NCI-H2227 treated with DMSO at 0.1 percent for 48 hours (cell line): ENCODE measurements at places on chromosomes 2 and 18.
A peak's percentile ranks its signal among the peaks of the same experiment; 100 is the strongest.

DNA sequence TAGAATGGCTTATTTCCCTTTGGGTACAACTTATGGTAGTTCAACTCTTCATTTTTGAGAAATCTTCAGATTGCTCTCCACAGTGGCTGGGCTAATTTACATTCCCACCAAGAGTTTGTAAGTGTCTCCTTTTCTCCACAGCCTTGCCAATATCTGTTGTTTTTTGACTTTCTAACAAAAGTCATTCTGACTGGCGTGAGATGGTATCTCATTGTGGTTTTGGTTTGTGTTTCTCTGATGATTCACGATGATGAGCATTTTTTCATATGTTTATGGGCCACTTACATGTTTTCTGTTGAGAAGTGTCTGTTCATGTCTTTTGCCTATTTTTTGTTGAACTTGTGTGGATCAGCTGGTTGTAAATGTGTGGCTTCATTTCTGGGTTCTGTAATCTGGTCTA, 871.0 kb downstream of the EPHA4 start:
- no peak for DNase-seq

DNA sequence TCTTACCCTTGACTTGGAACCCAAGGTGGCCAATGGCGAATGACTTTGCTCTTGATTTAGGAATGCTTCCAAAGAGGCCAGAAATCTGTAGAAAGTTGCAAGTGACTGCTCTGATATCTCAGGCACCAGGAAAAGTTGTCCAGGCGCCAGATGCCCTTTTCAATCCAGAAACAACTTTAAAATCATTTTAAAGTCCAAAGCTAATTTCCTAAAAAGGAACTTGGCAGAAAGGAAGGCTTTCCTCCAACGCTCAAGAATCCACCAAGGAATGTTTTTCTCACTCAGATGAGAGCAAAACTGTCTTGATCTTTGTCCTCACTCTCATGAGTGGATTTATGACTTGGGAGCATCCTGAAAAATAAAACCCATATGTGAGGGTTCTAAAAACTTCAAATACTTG, 5.3 kb downstream of the NGEF start:
- DNase-seq = no peak

DNA sequence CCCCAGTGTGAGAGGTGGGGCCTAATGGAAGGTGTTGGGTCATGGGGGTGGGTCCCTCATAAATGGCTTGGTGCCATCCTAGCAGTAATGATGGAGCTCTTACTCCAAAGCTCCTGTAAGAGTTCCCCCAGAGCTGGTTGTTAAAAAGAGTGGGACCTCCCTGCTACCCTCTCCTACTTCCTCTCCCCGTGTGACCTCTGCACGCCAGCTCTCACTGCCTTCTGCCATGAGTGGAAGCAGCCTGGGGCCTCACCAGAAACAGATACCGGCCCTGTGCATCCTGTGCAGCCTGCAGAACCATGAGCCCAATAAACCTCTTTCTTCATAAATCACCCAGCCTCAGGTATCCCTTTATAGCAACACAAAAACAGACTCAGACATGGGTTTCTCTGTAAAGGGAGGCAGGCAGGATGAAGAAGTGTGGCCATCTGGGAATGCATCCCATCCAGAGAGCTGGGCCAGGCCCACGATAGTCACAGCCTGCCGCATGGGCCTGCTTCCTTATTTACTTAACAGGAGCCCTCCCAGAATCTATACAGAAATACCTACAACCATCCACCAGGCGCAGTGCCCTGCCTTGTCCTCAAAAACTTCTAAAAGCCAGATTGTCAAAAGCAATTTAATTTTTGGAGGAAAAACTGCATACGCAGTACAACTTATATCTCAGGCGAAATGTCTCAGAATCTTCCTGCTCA, 7.5 kb downstream of the PRLH start:
- DNase-seq = no peak

- no peak for DNase-seq
Measured at GRCh38 chr18:36130039-36130831, 536 bp downstream of the ELP2 start.

DNA sequence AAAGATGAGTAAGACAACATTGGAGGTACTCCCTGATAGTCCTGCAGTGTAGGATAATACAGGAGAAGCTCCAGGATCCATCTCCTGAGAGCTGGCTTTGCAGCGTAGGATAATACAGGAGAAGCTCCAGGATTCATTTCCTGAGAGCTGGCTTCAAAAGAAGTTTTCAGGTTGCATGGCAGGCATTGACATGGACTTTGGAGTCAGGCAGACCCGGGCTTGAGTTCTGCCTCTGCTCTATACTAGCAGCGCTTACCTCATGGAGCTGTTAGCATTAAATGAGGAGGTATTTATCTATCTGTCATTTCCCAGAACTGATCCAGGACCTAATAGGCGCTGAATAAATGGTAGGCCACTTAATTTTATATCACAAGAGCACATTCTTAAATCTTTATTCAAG, 97.8 kb downstream of the FMNL2 start:
- no peak for DNase-seq

DNA sequence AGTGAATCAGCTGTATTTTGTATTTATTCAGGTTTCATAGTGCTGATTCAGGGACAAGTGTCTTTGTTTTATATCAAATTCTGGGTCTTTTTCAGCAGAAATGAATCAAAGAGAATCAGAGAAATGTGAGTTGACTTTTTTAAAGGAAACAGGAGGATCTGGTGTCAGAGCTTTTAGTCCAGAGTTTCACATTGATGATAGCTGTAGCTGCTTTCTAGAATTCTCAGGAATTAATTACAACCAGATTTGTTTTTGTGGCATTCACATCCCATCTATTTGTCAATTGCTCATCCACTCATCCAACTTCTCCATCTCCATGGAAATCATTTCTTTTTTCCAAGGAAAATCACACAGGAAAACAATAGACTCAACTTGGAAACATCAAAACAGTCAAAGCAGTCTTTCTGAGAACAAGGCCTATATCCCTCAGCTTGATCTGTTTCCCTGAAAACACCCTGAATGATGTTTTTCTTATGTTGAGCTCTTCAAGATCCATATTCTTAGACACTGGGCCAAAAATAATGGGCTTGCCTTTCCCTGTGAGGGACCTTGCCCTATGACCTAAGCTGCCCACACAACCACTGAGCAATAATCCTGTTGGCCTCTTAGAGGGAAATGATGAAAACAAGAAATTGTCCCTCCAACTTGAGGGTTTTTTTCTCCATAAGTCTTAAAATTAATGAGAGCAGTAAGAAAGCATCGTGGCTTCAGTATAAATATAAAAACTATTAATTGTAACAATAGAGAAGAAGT, 249.5 kb upstream of the FN1 start:
- no peak for DNase-seq

GRCh38 chr2:109560265-109560664, 53.5 kb downstream of the SEPTIN10 start:
- DNase-seq = no peak

DNA sequence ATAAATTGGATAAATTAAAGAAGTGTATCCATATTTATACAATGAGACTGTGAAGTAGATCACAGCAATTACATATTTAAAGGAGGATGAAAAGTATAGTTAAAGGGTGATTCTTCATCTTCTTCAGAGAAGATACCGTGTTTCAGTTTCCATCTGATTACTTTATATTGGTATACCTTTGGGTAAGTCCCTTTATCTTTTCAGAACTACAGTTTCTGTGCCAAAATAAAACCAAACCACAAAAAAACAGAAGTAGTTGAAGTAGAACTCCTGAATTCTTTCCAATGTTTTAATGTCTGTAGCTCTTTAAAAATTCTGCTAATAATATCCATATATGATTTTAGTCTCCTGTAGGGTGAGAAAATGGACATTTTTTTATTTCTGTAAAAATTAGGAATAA, 231.2 kb upstream of the LINC00305 start:
- DNase-seq = no peak

GRCh38 chr2:196113061-196113974, 44.7 kb upstream of the DNAH7 start:
- DNase-seq = peak; percentile 46

GRCh38 chr18:46324087-46324955, 220.1 kb downstream of the HAUS1 start:
- DNase-seq = peak; percentile 20

DNA sequence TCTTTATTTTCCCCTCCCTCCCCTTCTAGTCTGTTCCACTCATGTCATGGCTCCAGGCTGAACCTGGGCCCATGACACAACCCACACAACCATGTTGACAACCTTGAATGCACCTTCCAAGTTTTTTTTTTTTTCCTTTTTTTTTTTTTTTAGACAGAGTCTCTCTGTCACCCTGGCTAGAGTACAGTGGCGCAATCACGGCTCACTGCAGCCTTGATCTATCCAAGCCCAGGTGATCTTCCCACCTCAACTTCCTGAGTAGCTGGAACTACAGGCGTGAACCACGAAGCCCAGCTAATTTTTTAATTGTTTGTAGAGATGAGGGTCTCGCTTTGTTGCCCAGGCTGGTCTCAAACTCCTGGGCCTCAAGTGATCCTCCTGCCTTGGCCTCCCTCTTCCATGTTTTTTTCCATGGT, 21.9 kb upstream of the ROCK2 start:
- no peak for DNase-seq

GRCh38 chr2:239257511-239257937, 143.3 kb downstream of the HDAC4 start:
- DNase-seq = no peak

- no peak for DNase-seq
Measured at GRCh38 chr2:228649447-228649846, 468.0 kb upstream of the SPHKAP start.

DNA sequence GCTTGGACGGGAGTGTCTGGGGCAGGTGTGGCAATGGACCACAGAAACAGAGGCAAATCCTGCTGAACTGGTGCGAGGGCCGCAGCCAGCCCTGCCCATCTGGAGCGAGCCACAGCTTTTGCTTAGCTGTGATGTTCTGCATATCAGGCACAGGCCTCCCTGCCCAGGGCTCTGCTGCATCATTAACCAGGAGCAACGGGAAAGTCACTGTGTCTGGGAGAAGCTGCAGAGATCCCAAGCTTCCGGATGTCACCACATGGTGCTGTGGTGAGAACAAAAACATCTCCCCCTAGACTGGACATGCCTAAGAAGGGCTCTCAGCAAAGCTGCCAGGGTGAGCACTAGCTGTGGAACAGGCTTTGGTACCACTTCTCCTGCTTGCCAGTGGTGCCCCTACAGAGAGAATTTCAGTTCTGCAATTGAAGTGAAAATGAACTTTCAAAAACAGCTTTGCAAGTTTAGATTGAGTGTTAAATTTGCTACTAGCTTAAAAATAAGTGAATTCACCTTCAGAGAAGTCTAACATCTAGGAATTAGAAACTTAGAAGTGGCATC, 172.9 kb upstream of the MYT1L start:
- no peak for DNase-seq

- DNase-seq = no peak
Measured at GRCh38 chr18:10757946-10758345, 232.1 kb downstream of the NAPG start.

- no peak for DNase-seq
Measured at GRCh38 chr2:23385748-23386338, 864 bp downstream of the KLHL29 start.

DNA sequence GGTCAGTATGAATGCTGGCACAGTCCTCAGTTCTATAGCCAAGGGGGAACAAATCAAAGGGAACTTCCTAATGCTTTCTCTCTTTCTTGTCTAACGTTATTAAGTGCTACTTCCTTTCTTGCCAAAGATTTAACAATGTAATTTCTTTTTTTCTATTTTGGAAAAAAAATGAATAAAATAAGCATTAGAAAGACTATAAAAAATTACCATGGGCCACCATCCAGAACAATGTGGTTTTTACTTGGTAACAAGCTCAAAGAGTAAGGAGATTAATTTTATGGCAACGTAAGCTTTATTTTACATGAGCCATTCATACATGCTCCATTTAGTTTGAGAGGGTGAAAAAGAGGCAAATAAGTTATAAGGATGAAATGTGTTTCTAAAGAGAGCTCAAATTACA, 40.1 kb downstream of the SERPINE2 start:
- no peak for DNase-seq

- no peak for DNase-seq
Measured at GRCh38 chr18:58692422-58693185, 21.3 kb downstream of the MALT1 start.

- DNase-seq = no peak
Measured at GRCh38 chr2:16250886-16251285, 310.5 kb downstream of the MYCN start.

- DNase-seq = peak; percentile 80
Measured at GRCh38 chr18:9366126-9366714, 31.6 kb downstream of the TWSG1 start.

DNA sequence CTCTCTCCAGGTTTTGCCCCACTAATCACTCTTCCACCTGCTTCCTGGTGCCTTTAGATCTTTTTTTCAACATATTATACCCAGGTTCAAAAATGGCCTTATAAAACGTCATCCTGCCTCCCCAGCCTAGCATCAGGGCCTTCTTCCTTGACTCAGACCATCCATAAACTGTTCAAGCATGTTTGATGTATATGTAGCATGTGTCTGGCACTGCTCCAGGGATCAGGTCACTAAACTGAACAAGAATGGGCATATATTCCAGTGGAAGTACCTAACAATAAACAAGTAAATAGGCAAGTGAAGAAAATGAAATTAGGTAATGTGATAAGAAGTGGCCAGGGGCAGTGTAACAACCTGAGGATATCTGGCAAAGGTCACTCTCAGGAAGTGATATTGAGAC, 141.2 kb downstream of the TRIB2 start:
- DNase-seq = no peak

DNA sequence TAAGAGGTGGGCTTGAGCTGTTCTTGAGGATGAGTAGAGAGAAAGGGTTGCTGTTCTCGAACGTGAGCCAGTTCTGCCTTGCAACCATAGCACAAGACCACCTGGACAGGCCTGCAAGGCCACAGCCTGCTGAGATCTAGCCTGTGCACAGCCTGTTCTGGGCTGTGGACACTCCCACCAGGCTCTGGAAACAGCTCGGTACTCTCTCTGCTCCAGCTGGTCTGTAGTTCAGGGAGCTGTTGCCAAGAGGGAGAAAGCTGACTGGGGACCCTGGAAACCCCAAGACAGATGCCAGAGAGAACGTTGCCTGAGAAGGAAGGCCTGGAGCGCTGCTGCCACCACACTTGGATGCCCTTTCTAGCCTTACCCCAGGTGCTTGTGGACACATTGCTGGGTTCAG, 69.8 kb downstream of the CTIF start:
- DNase-seq = no peak

- no peak for DNase-seq
Measured at GRCh38 chr2:120465989-120466703, 120.2 kb downstream of the INHBB start.

- no peak for DNase-seq
Measured at GRCh38 chr2:180246268-180246667, 239.2 kb upstream of the CWC22 start.

- DNase-seq = no peak
Measured at GRCh38 chr2:9235147-9236044, 28.8 kb downstream of the ASAP2 start.

DNA sequence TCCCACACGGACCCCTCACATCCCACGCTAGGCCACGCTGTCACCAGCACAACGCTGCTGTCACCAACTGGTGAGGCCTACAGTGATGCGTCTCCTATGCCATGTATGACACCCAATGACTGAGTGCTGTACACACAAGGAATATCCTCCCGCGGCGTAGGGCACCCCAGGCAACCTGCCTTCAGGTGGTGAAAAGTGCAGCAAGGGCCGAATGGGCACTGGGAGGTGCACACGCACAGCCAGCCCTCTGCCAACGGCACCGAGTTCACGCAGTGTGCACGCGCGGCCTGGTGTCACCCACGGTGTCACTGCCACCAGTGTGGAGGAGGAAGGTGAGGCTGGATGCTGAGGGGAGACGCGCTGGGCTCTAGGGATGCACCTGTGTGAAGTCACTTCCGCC, 4.5 kb downstream of the HS1BP3 start:
- no peak for DNase-seq
